ENCODE measurements at places on chromosomes 12 and 14.

GRCh38 chr12:63276537-63277365, 125.8 kb upstream of the AVPR1A start:
- no peak for DNase-seq

- no peak for DNase-seq
Measured at GRCh38 chr12:49225576-49226166, 36.8 kb upstream of the TUBA1A start.

DNA sequence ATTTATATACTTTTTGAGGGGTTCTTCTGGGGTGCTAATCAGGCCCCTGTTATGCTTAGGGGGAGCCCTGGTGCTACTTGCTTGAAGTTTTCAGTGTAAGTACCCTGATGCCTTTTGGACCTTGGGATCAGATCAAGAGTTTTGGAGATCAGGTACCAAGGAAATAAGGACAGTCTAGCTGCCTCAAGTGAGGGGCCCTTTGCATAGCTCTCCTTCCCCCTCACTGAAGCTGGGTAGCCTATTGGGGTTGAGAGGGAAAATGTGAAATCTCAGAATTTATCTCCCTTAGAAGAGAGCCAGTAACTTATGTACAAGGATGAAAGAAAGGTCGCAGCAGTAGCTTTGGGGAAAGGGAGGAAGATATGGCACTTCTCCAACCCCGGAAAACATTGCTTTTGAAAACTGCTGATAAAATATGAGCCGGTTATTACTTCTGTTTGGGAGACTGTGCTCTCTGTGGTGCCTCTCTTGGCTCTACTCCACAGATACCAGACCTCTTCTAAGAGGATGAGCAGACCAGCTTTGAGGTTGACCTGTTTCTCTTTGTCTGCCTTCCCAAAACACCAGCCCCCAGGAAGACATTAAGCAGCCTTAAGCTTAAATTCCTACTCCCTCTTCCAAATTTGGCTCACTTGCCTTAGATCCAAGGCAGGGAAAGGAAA, 8.8 kb upstream of the AMHR2 start:
- no peak for DNase-seq

GRCh38 chr14:54105406-54105805, 148.8 kb upstream of the BMP4 start:
- no peak for DNase-seq

DNA sequence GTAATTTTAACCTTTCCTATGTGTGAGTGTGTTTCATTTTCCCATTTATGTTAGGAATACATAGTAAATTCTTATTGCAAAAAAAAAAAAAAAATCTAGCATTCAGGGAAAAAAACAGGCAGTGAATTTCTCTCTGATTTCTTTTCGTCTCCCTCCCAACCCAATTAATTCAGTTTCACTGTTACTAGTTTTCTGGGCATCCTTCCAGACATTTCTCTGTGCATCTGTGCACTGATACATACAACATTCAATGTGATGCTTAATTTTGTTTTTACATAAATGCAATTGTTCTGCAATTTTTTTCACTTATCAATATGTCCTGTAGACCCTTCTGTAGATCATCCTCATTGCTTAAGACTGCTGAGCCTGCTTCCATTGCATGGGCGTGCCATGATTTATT, 694.3 kb upstream of the TBX3 start:
- DNase-seq, result no peak
